ENCODE measurements at places on chromosomes 3 and 15.

- no peak for DNase-seq
Measured at GRCh38 chr3:145900056-145900829, 260.7 kb downstream of the PLOD2 start.

DNA sequence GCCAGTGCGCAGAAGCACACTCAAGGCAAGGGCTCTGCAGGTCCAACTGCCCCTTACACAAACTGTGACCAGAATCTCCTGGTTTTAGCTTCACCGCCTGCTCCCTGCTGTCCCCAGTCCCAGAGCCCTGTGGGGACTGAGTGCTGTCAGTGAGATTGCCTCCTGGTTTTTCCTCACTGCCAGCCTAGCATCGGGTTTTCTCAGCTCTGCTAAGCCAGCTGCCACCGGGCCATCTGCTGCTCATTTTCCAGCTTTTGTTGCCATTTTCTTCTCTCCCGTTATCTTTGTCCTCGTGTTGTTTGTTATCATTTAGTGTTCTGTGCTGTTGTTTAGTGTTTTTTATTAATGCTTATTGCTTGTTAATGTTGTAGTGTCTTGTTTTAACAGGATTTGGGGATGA, 79.5 kb upstream of the BLM start:
- no peak for DNase-seq

DNA sequence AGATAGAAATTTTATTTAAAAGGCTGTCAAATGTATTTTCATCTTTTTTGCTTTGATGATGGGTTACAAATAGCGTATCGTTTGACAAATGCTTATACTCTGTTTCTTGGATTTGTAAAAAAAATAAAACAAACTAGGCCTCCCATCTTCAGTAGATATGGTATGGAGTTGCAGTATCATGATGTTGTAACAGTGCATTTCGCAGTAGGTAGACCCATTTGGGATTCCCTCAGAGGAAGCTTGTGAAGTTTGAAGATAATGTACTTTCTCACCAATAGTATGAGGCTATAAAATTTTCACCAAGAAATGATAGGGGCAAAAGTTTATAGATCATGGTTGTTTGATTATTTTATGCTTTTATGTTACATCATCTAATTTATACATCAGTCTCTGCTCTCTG, 10.8 kb downstream of the MBNL1 start:
- DNase-seq = no peak

- DNase-seq = no peak
Measured at GRCh38 chr15:50009634-50010033, 109.4 kb downstream of the ATP8B4 start.

DNA sequence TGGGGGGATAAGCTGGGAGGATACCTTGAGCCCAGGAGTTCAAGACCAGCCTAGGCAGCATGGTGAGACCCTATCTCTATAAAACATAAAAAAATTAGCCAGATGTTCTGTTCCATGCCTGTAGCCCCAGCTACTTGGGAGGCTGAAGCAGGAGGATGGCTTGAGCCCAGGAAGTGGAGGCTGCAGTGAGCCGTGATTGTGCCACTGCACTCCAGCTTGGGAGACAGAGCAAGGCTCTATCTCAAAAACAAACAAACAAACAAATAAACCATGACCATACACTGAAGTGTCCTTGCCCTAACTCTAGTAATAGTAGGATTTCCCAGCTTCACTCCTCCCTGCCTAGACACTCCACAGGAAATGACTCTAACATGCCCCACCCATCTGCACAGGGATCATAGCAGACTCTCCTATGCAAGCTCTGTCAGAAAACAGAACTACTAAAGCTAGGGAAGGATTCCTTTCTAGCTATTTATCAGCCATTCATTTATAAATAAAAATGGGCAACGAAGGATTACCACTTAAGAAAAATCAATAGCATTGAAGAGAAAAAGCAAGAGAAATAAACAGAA, 4.6 kb downstream of the ERICH6 start:
- no peak for DNase-seq

DNA sequence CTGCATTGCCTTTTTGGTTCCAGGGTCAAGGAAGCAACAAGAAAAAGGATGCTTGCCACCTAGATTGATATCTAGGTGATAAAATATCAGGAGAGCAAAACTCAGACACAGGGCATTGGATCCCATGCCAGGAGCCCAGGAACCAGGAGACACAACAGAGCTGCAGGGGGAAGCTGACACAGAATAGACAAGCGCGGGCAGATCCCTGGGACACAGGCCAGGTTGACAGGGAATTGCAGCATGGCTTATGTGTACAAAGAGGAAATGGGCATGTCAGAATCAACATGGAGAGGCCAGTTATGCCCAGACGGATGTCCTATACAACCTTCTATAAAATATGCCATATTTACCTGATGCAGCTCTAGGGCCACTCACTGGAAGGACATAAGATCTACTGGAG, 84.2 kb downstream of the SEMA6D start:
- DNase-seq = no peak

- DNase-seq = no peak
Measured at GRCh38 chr15:73959012-73959581, 32.8 kb downstream of the LOXL1 start.

DNA sequence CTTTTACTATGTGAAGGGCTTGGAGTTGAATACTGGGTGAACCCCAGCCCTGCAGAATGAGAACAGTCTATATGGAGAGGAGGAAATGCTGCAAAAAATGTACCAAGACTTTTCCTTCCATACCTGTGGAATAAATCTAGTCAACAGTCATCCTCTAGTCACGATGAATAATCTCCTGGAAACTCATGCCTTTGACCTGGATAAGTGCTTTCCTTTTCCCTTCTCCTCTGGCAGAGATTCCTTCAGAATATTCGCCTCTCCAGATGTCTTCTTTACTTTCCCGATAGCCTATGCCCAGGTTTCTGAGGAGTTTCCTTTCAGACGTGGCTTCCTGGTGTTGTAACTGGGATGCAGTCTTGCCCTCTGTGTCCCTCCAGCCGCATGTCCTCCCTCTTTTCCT, 28.1 kb downstream of the CCNL1 start:
- DNase-seq = no peak

DNA sequence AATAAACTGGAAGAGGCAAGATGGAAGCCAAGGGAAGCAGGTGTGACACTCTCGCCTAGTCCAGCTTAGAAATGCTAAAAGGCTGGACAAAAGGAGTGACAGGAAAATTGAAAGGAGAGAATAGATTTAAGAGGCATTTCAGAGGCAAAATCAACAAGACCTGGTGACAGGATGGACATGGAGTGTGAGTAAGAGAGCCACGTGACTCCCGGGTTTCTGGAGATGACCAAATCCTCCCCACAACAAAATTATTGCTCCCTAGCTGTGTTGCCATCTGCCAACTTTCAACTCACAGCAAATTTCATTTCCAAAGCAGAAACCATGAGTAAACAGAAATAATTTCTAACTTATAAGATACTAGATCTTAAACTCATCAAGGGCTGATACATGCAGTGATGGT, 52.6 kb downstream of the MTHFS start:
- no peak for DNase-seq

DNA sequence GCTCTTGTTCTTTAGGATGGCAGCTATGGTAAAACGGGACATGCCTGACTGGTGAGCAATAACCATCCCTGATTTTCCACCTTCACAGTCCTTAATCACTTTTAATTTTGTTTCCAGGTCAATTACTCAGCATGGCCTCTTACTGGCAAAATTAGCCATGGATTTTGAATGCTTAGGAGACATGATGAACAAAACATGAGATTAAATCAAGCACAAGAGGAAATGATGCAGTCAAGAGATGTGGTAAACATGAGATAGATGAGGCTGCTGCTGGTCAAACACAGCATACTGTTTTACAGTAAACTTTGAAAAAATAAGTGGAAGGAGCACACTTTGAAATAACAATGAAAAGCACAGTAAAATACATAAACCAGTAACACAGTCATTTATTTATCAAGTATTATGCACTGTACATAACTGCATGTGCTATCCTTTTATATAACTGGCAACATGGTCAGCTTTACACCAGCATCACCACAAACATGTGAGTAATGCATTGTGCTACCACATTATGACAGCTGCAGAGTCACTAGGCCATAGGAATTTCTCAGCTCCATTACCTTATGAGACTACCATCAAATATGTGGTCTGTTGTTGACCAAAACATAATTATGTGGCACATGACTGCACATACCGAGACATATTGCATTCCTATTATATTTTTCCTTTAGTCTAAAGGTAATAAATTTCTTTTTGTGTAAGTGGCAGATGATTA, 30.1 kb upstream of the ZNF502 start:
- no peak for DNase-seq

DNA sequence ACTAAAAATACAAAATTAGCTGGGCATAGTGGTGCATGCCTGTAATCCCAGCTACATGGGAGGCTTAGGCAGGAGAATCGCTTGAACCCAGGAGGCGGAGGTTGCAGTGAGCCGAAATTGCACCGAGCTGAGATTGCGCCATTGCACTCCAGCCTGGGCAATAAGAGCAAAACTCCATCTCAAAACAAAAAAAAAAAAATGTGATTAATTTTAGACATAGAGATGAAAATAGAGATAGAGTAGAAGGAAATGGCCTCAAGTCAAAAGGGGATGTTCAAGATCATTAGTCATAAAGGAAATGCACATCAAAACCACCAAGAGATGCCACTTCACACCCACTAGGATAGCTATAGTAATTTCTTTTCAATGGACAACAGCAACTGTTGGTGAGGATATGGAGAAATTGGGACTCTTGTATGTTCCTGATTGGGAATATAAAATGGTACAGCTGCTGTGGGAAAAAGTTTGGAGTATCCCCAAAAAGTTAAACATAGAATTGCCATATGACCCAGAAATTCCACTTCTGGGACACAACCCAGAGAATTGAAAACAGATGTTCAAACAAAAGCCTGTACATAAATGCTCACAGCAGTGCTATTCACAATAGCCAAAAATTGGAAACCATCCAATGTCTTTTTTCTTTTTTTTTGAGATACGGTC, 55.4 kb downstream of the ABHD2 start:
- no peak for DNase-seq

DNA sequence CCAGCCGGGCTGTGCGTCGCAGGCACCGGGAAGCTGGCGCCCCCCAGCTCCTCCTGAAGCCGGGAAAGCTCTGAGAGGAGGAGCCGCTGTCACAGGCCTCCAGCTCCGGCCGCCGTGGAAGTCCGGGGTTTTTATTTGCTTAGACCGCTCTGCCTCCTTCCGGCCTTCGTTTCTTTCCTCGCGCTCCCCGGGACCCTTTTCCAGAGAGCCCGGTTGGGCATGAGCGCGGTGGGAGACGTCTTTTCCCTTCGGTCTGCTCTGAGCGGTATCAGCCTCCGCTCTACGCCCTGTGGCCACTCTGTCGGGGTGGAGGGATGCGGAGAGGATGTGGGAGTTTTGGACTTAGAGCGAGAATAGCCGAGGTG, 559 bp downstream of the SENP5 start:
- peak; percentile 26 for DNase-seq

DNA sequence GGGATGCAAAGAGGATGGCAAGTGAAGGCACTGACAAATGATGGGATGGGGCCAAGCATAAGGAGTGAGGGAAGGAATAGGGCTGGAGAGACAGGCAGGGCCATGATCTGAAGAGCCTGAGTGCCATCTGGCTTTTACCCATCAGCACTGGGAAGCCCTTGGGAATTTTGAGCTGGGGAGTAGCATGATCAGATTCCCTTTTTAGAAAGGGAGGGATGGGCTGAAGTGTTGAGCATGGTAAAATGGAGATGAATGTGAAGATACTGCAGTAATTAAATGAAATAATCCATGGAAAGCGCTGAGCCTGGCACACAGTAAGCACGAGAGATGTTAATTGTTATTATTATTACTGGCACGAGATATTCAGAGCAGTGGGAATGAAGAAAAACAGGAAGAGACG, 9.9 kb downstream of the RBP1 start:
- DNase-seq = no peak

DNA sequence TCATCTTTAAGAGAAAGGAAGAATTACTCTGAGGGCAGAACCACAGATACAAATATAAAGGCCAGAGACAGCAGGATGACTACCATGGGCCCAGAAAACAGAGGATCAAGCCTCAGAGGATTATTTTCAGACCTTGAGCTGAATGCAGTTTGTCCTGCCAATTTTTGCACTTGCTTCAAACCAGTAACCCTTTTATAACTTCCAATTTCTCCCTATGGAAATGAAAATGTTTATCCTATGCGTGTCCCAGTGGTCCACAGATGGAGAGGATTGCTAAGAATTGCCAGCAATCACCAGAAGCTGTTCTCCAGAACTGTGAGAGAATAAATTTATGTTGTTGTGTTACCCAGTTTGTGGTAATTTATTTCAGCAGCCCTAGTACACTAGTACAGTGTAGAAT, 26.4 kb upstream of the MME start:
- DNase-seq = no peak

- DNase-seq = no peak
Measured at GRCh38 chr3:87761795-87762194, 297.0 kb downstream of the CGGBP1 start.

Data from anterior cingulate cortex (tissue), 58 donors.